ENCODE measurements at places on chromosomes 4 and X.
A peak's percentile ranks its signal among the peaks of the same experiment; 100 is the strongest.

DNA sequence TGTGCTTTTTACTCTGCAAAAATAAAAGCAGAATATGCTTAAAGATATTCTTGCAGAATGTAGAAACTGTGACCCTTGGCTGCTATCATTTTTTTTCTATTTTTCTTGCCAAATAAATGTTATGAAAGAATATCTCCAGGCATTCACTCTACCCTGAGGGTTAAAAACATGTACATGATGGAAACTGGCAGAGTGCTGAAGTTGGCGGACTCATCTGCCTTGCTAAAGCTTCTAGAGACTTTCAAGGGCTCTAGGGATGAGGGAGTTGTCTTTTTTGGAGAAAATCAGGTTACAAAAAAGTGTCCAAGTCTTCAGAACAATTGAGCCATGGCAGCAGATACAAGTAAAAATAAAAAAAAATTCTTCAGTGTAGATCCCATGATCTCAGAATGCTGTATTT is 40.5 kb upstream of the NRK start:
- DNase-seq = peak; percentile 60

GRCh38 chr4:184444215-184444952 is 30.0 kb downstream of the IRF2 start:
- no peak for DNase-seq

DNA sequence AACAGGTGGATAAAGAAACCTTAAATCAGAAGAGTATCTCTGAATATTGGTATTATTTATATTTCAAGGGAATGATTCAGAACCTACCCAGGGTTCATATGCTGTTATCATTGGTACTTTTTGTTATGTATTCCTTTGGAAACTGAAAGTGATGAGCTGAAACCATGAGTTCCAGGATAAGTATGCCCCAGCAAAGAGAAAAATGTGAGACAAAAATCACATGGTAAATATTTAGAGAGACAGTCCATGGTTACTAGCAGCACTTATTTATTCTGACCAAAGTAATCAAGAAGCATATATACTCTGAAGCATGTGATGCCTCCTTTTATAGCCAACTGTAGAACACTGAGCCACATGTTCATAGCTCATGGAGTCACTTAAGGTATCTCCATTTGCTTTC is 277.7 kb downstream of the ARAP2 start:
- DNase-seq = no peak

DNA sequence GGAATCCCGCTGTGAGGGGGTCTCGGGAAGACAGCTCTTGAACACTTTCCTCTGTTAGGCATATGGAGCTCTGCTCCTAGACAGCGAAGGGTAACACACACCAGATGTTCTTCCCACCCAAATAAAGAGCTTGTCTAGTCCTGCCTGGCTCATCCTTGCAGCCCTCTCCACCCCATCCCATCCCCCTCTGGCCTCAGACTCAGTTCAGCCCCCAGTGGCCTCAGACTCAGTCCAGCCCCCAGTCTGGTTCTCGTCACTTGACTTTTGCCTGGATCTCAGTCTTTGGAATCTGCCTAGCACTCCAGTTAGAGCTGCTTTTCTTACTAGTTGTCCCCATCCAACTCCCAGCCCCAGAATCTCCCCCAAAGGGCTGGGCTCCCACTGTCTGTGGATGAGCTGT is 14.9 kb downstream of the RAB33A start:
- DNase-seq = no peak

GRCh38 chr4:6318206-6318605 is 48.6 kb downstream of the WFS1 start:
- no peak for DNase-seq

DNA sequence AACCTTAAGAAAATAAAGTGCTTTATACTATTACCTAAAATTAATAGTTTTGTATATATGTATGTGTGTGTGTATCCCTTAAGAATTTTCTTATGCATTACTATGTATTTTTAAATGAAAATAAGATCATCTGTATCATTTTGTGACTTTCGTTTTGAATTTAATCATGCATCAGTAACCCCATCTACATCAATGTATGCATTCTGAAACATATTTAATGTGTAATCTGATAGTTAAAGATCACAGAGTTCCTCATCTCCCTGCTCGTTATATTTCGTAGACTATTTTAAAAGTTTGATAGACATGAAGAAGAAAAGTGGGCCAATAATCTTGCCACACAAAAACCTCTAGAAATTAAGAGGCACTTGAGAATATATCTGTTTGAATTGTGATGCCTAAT is 7.4 kb downstream of the BMPR1B start:
- DNase-seq = no peak

DNA sequence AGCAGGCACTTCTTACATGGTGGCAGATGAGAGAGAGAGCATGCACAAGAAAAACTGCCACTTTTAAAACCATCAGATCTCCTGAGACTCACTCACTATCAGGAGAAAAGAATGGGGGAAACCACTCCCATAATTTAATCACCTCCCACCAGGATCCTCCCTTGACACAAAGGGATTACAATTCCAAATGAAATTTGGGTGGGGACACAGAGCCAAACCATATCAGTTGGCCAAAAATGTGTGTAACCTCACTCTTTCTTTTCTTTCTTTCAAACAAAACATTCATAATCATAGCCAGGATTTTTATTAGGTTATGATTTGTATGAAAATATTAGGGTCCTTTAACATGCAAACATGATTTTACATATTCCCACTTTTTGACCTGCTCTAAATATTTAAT is 222.1 kb downstream of the PCDH18 start:
- no peak for DNase-seq

- DNase-seq = peak; percentile 68
These were observed 68.3 kb downstream of the FMR1NB start for GRCh38 chrX:148049441-148049840.

GRCh38 chrX:101682723-101683122 is 23.1 kb upstream of the ARMCX2 start:
- no peak for DNase-seq

- DNase-seq = peak; percentile 45
These were observed 92.9 kb upstream of the GPRIN3 start for GRCh38 chr4:89400287-89401035.

DNA sequence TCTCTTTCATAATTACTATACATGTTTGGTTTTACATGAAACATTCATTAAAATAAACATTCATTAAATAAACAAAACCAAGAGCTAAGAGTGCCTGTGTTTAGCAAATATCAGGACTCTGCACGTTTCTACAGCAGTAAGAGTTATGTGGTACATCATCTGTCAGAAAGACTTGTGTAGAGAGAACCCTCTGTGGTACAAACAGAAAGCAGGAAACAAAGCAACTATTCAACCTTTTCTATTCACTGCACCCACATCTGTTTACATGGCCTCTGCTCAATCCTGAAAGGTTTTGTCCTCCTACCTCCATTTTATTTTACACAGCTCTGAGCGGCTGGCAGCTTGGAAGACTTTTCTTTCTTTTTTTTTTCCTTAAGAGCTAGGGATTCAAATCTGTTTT is 90.7 kb upstream of the PCDH18 start:
- DNase-seq = peak; percentile 59

DNA sequence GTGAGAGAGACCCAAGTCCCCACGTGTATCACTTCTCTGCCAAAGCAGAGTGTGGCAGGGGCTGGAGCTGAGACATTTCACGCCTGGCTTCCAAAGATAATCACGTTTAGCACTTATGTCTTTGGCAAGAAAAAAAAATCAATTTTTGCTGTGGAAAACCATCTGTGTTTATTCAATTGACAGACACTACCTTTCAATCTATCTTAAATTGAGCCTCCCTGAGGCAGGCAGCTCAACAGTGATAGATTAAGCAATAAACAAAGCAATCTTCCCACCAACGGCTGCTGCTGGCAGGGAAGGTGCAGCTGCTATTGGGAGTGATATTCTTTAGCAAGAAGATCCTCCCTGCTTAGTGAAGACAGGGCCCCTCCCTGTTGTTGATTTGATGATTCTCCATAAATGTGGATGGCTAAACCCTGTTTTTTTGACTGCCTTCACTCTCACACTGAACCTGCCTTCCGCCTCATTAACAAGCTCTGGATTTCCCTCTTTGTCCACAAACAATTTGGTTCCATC is 11.6 kb upstream of the MAGEB17 start:
- no peak for DNase-seq

- no peak for DNase-seq
These were observed 1586.9 kb downstream of the TECRL start for GRCh38 chr4:62822306-62822705.

DNA sequence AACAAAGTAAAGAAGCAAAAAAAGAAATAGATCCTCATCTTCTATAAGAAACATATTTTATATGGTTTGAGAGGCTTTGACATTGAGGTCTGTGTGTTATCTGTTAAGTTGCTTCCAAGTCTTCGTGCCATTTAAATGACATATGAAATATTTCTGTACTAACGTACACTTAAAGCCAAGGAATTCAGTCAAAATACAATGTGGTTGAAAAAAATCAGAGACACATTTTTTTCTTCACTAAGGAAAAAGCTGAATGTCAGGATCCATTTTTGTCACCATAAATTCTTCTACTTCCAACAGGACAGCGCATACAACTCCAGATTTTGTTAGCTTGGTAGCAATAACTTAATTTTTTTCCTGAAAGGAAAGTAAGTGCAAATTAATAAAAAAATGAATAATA is 168.5 kb downstream of the FAT4 start:
- no peak for DNase-seq

GRCh38 chr4:150379454-150379853 is 202.5 kb upstream of the MAB21L2 start:
- no peak for DNase-seq

DNA sequence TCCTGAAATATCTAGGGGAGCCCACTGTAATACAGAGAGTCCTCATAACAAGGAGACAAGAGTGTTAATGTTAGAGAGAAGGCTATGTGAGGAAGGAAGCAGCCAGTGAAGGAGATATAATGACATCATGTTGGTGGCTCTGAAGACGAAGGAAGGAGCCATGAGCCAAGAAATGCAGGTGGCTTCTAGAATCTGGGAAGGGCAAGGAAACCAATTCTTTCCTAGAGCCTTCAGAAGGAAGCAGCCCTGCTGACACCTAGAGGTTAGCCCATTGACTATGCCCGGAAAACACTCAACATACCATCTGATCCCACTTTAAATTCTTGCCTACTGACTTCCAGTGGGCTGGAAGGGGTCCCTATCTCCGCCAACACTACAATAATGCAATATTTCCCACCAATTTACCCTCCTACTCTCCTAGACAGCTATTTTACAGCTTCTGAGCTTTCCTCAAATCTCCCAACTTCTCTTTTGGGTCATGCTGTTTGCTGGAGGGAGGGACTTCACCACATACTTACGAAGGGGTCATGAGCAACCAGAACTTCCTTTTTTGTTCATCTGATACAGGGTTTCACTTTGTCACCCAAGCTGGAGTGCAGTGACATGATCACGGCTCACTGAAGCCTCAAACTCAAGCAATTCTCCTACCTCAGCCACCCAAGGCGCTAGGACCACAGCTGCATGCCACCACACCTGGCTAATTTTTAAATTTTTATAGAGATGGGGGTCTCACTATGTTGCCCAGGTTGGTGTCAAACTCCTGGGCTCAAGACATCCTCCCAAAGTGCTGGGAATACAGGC is 25.2 kb upstream of the G3BP2 start:
- DNase-seq = no peak

GRCh38 chr4:140115140-140115539 is 38.8 kb downstream of the MAML3 start:
- no peak for DNase-seq

DNA sequence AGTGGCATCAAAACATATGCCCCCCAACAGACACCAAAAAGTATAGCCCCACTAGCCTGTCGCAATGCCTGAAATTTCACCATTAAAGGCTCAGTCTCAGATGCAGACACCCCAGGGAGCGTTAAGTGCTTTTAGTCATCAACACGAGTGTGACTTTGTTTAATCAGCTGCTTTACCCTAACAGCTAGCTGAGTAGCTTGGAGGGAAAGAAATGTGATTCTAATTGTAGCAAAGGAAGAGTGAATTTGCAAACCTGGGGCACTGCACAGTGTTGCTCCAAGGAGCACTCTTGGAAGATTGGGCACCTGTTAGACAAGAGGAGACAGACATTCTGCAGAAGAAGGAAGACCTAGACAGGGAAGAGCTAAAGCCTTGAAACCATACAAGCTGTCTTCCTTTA is 145.1 kb downstream of the BEND2 start:
- no peak for DNase-seq

DNA sequence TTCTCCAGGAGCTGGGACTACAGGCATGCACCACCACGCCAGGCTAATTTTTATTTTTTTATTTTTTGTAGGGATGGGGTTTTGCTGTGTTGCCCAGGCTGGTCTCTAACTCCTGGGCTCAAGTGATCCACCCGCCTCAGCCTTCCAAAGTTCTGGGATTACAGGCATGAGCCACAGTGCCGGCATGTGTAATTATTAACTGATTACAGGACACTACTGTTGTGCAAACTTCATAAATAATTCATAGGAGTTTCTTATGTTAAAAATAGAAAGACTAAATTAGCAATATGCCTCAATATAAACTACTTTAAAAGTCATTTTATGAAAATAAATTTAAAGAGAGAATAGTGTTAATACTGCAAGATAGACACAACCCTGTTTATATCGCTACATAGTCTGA is 221.9 kb downstream of the SNCA start:
- DNase-seq = no peak

- DNase-seq = no peak
These were observed 28.7 kb downstream of the INPP4B start for GRCh38 chr4:142817442-142817841.

GRCh38 chr4:19987746-19988145 is 264.0 kb upstream of the SLIT2 start:
- no peak for DNase-seq

GRCh38 chrX:3271834-3272186 is 74.6 kb downstream of the MXRA5 start:
- peak; percentile 14 for DNase-seq

GRCh38 chr4:3010998-3011397 is 47.6 kb downstream of the GRK4 start:
- peak; percentile 86 for DNase-seq

GRCh38 chr4:115873048-115873447 is 759.6 kb upstream of the NDST4 start:
- DNase-seq = no peak

DNA sequence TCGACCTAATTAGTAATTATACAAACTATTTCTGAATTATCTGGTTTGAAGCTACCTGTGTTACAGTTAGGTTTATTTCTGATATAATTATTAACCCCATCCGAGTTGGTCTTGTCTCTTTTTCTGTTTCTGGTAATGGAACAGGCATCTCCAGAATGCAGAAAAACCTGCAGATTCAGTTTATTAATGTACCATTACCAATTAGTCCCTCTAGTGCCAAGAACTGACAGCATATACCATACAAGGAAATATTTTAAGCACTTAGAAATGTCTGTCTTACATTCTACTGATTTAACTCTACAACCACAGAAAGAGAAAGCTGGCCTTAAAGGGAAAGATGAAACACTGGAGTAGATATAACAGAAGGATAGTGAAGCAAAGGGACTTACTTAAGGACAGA is 570.6 kb downstream of the CENPC start:
- no peak for DNase-seq

- DNase-seq = no peak
These were observed 102.4 kb upstream of the ZDHHC15 start for GRCh38 chrX:75625232-75625631.

DNA sequence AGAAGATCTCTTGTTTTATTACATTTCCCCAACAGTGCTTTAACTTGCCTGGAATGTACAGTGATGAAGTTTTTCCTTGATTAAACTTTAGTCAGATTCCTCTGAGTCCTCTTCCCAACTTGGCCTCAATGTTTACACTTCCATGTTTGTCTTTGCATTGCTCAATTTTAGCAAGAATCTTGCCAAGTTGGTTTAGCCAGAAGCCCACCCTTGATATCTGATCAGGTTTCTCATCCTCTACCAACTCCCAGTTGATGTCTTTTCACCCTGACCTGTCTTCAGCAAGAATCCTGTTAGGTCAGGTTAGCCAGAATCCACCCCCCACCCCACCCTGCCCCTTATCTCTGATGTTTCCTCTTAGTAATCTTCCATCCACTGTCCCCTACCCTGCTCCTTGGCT is 120.9 kb downstream of the MBNL3 start:
- no peak for DNase-seq
